ENCODE measurements at places on chromosomes 7 and 10.

DNA sequence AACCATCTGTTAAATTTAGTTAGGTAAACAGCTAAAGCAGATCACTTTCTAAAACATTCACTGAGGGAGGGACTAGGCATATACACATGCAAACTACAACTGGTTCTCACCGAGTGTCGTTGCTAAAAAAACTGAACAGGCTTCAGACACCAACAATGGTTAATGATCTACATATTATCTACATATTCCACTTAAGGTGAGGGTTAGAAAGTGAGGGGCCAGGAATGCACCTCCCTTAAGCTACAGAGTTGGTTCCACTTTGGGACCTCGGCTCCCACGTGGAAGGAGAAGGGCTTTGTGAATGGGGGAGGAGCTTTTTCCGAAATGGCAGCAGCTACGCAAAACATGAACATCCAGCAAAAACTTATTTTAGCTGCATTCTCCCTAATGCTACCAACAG lies 5.8 kb downstream of the CTBP2 start:
- no peak for DNase-seq

- no peak for DNase-seq
Measured at GRCh38 chr7:37467002-37467401, 18.3 kb upstream of the ELMO1 start.

DNA sequence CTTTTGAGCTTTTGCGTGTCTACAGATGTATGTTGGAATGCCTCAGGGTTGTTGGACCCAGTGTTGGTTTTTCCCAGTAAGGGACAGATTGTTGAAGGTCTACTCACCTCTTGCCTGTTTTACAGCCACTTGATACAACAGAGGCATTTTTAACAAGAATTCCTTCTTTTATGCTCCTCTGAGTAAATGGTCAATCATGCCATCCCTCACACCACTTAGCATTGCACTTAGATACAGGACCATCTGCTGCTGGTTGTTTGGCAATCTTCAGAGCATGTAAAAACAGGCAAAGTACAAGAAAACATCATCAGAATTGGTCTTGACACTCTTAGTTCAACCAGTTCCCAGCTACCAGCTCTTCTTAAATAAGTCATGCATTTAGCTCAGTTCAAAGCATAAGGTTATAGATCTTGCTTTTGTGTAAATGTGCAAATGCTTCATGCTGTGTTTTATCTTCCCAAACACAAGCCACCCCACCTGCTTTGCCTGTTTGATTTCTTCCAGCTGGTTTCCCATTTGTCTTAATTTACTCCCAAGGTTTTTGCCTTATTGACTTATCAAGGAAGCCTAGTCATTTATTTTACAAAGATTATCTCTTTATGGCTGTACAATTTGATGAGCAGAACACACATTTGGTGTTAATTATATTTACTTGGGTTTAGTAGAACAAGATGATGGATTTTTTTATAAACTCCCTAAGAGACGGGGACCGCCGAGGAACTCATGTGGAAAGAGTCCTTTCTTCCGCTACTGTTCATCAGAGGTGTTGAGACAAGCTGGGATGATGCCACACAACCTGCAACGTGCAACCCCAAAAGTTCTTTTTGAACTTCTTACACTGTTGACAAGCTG lies 136.6 kb downstream of the AHR start:
- DNase-seq: no peak

DNA sequence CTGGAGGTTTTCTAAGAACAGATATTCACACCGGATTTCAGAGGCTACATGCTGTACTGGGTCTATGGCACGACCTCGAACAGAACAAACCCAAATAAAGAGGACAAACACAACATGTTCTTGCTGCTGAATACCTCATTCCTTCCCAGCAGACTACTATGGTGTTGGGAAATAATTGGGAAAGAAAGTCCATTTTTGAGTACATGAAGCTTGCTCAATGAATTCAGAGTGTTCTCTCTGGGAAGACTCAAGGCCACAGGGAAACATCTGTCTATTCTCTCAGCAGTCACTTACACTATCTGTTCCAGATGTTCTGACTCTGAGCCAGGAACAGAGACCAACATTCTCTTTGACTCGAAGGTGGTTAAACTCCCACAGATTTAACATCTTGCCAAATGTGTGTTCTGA lies 30.9 kb downstream of the LAMB1 start:
- no peak for DNase-seq

GRCh38 chr10:118571123-118571522 lies 24.3 kb downstream of the PRLHR start:
- DNase-seq: no peak

- no peak for DNase-seq
Measured at GRCh38 chr10:16893664-16894063, 76.4 kb upstream of the RSU1 start.

GRCh38 chr7:94392393-94392786 lies 2.3 kb upstream of the COL1A2 start:
- DNase-seq: no peak

- no peak for DNase-seq
Measured at GRCh38 chr7:124399941-124400340, 365.7 kb downstream of the GPR37 start.
